ENCODE measurements at places on chromosomes 2 and 18.

- no peak for DNase-seq
Observed at GRCh38 chr2:158797963-158798700, 3.0 kb downstream of the DAPL1 start.

DNA sequence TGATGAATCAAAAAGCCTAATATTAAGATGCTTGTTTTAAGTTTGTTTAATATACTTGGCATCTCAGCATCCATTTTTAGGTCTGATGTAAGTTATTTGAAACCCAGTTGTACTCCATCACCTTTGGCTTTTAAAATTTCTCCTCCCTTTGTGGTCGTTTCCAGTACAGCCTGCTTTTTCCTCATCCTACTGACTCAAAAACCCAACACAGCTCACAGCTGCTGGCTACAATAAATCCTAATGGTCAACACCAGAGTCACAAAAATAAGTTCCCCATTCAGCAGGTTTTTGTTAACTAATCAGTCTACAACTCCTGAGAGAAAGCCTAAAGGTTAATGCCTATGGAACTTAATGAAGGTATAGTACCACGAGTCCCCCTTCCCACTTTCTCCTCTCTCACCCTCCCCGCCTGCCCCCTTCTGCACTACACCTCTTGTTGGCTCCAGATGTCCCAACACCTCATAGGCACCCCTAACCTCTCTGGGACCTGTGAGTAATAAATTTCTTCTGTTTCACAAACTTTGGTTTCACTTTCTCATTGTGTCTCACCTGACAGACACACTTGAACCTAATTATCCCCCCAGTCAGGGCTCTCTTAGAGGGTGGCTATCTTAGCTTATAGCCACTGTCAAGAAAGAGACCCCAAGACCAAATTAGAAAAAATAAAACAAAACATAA, 148.6 kb downstream of the GALNT1 start:
- DNase-seq = no peak

DNA sequence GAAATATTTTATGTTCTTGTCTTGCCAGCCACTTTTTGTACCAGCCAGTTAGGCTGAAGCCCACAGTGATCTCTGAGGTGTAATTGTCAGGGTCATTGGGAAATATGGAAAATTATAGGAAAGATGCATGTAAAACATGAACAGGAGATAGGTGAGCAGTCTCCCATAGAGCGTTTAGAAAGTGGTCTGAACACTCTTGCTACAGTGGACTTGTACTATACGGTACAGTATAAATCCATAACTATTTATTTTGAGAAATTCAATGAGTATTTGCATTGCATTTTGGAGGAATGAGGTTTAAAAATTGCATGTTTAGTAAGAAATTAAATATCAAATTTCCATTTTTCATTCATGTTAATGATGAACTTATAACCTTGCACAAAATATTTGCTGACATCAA, 20.8 kb upstream of the MAP4K4 start:
- no peak for DNase-seq

GRCh38 chr2:164969909-164970690, 14.8 kb upstream of the SLC38A11 start:
- DNase-seq = no peak

- no peak for DNase-seq
Observed at GRCh38 chr18:11391661-11392060, 217.7 kb upstream of the SLC35G4 start.

DNA sequence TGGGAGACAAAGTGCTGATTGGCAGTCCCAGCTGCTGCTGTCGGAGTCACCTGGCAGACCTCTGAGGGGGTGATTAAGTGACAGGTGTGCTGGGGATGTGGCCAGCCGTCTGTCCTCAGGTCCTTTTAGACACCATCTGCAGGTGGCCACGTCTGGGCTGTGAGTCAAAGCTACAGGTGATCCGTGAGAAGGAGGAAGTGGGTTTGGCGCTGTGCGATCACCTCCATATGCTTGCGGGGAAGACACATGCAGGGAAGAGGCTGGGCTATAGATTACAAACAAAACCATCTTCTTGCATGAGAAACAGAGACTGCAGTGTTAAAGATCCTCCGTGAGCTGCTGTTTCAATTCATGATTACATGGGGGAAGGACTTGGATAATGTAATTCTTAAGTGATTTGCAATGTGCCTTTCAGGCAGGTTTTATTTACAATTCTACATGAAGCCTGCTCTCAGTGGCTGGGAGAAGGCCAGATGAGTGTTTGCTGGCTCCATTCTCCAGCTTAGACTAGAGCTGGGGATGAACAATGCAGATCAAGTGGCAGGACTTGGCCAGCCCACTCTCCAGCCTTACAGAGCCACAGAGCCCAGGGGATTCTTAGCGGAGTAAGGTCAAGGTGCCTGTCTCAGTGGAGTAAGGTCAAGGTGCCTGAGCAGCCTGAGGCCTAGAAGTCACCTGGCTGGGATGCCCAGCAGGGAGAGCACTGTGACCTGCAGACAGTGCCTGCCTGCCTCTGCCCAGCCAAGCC, 87.8 kb downstream of the LYPD1 start:
- DNase-seq = no peak

DNA sequence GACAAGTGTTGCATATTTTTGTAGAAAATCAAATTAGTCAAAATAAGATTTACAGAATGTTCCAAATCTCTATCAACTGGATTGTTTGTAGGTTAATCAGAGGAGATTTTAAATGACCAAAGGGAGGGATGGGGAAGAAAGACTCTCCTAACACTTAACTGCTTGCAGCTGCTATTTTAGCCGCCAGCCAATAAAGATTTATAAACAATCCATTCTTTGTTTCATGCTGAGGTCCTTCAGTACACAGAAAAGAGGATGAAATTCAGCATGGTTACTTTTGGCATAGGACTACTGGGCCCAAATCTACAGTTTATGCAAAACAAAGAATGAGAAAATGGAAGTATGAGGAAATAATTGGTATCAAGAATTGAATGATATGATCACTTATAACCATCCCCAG, 86.4 kb upstream of the FN1 start:
- no peak for DNase-seq

- DNase-seq = no peak
Observed at GRCh38 chr2:12935222-12935621, 218.5 kb downstream of the TRIB2 start.

- DNase-seq = no peak
Observed at GRCh38 chr2:2293527-2294089, 37.5 kb downstream of the MYT1L start.

- DNase-seq = no peak
Observed at GRCh38 chr18:8749492-8749891, 44.1 kb downstream of the MTCL1 start.

- DNase-seq = no peak
Observed at GRCh38 chr18:11570073-11570588, 39.3 kb upstream of the SLC35G4 start.

DNA sequence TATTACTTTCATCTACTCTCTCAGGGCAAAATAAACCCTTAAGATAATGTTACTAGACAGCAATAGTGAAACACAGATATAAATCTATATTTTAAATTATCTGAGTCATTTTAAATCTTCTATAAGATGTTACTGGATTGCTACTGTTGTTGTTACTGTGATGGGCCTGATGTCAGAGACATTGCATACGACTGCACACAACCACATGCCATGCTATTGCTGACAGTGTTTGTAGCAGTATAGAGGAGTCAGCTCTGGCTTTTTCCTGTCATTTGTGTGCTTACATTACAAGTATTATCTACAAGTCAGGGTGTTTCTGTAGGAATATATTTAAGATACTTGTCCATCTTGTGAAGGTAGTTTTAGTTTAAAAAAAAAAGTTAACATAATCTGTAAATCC, 63.9 kb downstream of the CCDC148 start:
- no peak for DNase-seq

DNA sequence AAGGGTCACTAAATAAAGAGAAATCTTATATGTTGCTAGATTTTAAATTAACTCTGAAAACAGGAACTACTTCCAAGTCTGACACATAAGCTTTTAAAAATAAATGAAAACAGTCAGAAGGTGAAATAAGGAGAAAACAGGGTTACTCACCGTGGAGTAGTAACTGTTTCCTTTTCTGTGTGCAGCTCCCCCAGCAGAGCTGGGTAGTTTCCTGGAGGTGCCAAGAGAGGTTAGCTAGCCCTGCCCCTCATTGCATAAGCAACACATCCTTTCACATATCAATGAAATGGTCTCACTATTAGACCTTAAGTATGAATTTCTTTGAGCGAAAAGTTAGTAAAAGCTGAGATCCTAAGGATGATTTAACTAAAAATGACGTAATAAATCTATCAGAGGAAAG, 54.0 kb upstream of the GPR75 start:
- DNase-seq = peak; percentile 14

DNA sequence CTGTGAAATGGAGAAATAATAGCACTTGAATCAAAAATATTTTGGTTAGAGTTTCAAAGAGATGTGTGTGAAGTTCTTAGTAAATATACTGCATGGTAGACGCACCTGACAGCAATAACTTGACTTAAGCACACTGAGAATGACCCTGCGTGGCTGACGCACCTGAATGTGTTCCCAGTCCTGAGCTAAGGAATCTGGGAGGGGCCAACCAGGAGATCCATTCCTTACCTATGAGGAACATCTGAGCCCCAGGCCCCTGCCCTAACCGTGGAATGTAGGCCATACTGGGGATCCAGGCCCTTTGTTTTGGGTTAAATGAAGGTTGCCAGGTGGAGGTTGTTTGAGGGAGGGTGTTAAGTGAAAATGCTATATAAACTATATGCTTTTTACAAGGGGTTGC, 284.4 kb downstream of the RBM43 start:
- DNase-seq = no peak

DNA sequence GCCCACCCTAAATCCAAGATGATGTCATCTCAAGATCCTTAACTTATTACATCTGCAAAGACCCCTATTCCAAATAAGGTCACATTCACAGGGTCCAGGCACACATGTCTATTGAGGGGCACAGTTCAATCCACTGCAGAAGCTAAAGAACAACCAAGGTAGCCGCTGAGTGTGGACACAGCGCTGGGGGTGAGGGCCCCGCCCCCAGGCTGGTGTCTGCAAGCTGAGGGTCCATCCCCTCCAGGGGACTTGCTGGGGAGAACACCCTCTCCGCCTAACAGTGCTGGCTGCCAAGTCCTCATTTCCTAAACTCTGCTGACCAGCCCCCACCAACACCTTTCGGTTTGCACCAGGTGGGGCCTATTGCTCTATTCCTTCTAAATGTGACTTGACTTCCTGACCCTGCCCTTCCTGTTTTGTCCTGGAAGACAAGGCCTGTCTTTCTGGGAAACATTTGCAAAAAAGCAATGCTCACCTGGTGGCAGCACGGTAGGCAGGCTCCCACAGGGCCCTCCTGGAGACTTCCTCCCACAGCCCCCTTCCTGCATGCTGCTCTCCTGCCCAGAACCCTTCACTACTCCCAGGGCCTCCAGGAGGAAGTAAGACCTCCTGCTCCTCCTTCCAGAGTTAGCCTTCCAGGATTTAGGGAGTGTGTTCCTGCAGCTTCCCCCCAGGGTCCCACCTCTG, 24.4 kb upstream of the TEX44 start:
- no peak for DNase-seq
